Left ventricle myocardium inferior (tissue), 1 donor: ENCODE measurements at places on chromosomes 2 and 18.

- peak; percentile 48 for DNase-seq
Measured at GRCh38 chr2:28627722-28628480, 123.7 kb upstream of the PPP1CB start.

- DNase-seq: no peak
Measured at GRCh38 chr18:75810961-75811551, 383.6 kb upstream of the SMIM21 start.

DNA sequence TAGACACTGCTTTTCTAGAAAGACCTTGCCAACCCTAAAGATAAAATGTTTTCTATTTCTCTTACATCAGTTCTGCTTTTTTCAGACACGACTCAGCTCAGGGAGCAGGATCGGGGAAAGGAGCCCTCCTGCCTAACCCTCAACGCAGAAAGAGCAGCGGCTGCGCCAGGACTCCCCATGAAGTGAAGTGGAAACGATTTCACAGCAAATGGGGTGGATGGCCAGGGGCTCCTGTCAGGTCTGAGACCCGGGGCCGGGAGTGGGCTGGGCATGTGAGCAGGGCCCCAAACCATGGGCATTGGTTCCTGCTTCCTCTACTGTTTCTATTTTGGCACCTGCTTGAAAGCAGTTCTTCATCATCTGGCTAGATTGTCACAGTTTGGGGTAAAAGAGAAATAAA, 89.4 kb upstream of the PXDN start:
- no peak for DNase-seq

- no peak for DNase-seq
Measured at GRCh38 chr2:235935773-235936172, 232.4 kb downstream of the GBX2 start.
